ENCODE measurements at places on chromosomes 6 and 20. TPM values are rescaled to one million over a fixed set of nuclear protein-coding genes. Genes with fewer than 3 reads are reported as not detected.

- H3K4me3 ChIP-seq, result no peak overlapping the region
- no peaks in the 10 kb centered on the region for H3K36me3 ChIP-seq
- peaks cover 2% of the 10 kb centered on the region for H3K27me3 ChIP-seq
- peaks cover 8% of the 10 kb centered on the region for H3K4me1 ChIP-seq
- DNase-seq, result no peak
- no peak overlapping the region for H3K27ac ChIP-seq
These were observed 15.8 kb downstream of the TIAM2 start for GRCh38 chr6:155010940-155011339.

GRCh38 chr20:55667024-55667423, 338.3 kb downstream of the CBLN4 start:
- H3K27ac ChIP-seq, result no peak overlapping the region
- no peak for DNase-seq
- H3K4me1 ChIP-seq, result no peaks in the 10 kb centered on the region
- H3K4me3 ChIP-seq, result no peak overlapping the region
- H3K27me3 ChIP-seq, result no peaks in the 10 kb centered on the region
- no peaks in the 10 kb centered on the region for H3K36me3 ChIP-seq

GRCh38 chr6:15915508-15916178, 213.2 kb upstream of the MYLIP start:
- no peak overlapping the region for H3K4me3 ChIP-seq
- H3K27me3 ChIP-seq, result no peaks in the 10 kb centered on the region
- no peak overlapping the region for H3K27ac ChIP-seq
- no peaks in the 10 kb centered on the region for H3K36me3 ChIP-seq

GRCh38 chr6:43034190-43034525, 12.7 kb downstream of the RRP36 start:
- no peaks in the 10 kb centered on the region for H3K27me3 ChIP-seq
- DNase-seq, result no peak
- H3K27ac ChIP-seq, result no peak overlapping the region

DZANK1 gene
- 1.5 TPM for total RNA-seq

DNA sequence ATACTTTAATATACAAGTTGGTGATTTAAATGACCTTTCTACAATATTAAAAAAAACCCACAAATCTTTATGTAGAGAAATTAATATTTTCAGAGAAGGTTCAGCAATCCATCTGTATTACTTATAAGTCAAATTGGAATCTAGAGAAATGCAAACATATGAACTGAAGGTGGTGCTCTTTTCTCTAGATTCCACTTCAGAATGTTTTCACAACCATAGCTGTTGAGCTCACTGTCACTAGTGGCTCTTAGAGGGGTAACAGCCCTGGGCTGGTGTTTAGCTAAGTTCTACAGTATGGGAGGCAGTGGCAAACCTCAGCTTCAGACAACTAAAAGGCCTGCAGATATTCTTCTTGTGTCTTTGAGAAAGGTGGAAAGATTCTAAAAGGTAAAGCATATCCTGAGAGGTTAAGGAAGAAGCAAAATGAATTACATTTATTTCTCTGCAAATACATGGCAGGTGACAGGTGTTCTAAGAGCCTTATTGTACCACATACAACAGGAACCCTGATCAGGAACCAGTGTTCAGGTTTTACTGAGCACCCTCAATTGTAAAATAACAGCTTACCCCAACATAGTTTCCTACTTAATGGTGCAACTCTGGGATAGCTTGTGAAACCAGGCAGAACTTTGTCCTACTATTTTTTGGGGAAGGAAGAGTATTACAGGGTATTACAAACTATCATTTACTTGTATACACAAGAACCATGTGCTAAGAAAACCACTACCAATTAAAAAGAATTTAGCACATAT, 56.6 kb upstream of the SAMHD1 start:
- H3K4me1 ChIP-seq, result peaks cover 19% of the 10 kb centered on the region
- DNase-seq, result peak; percentile 24
- H3K27ac ChIP-seq, result peak overlapping the region; percentile 75
- no peak overlapping the region for H3K4me3 ChIP-seq
- no peaks in the 10 kb centered on the region for H3K27me3 ChIP-seq
- H3K36me3 ChIP-seq, result peaks cover 40% of the 10 kb centered on the region

GRCh38 chr6:123901436-123901835, 97.8 kb downstream of the NKAIN2 start:
- no peaks in the 10 kb centered on the region for H3K27me3 ChIP-seq
- H3K27ac ChIP-seq, result no peak overlapping the region
- no peak overlapping the region for H3K4me3 ChIP-seq
- no peaks in the 10 kb centered on the region for H3K4me1 ChIP-seq

GRCh38 chr20:10090588-10091166, 55.9 kb downstream of the ANKEF1 start:
- H3K27me3 ChIP-seq, result no peaks in the 10 kb centered on the region
- no peaks in the 10 kb centered on the region for H3K4me1 ChIP-seq
- DNase-seq, result peak; percentile 19

DNA sequence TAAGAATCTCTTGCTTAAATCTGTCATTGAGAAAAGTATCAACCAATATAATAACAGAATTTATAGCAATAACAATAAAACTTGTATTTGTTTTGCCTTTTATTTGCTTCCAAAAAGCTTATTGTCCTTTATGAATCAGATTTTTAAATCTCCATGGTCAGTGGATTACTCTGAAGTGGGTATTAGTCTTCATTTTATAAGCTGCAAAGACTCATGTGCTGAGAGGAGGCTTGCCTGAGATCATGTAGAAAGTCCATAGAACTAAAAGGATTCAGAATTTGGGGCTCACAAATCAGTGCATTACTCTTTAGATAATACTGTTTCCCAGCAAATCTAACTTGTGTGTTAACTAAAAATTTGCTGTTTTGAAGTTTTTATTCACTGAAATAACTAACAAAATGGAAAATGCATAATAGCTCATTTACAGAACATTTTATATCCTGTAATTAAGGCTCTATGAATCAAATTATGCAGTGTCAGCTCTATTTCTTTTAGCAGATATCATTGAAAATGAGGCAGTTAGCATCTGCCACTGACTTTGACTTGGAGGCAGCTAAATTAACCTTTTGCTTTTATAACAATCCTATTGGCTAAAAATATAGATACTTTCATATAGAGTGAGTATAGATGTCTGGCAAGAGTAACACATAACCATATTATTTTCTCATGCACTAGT, 781.1 kb upstream of the CITED2 start:
- no peaks in the 10 kb centered on the region for H3K27me3 ChIP-seq
- DNase-seq, result no peak
- no peaks in the 10 kb centered on the region for H3K36me3 ChIP-seq

- no peak for DNase-seq
- H3K4me1 ChIP-seq, result no peaks in the 10 kb centered on the region
- no peaks in the 10 kb centered on the region for H3K27me3 ChIP-seq
- H3K36me3 ChIP-seq, result peaks cover 16% of the 10 kb centered on the region
- no peak overlapping the region for H3K27ac ChIP-seq
- no peak overlapping the region for H3K4me3 ChIP-seq
These were observed 45.2 kb downstream of the KIF16B start for GRCh38 chr20:16528078-16528477.

GRCh38 chr6:137893726-137894125, 26.7 kb downstream of the TNFAIP3 start:
- H3K27ac ChIP-seq, result no peak overlapping the region
- no peaks in the 10 kb centered on the region for H3K4me1 ChIP-seq
- H3K36me3 ChIP-seq, result peaks cover 12% of the 10 kb centered on the region
- no peak overlapping the region for H3K4me3 ChIP-seq
- DNase-seq, result no peak
